ENCODE measurements at places on chromosomes 1 and 21.
A peak's percentile ranks its signal among the peaks of the same experiment; 100 is the strongest.

- no peak for DNase-seq
Measured at GRCh38 chr1:59714219-59714618, 100.5 kb upstream of the HOOK1 start.

DNA sequence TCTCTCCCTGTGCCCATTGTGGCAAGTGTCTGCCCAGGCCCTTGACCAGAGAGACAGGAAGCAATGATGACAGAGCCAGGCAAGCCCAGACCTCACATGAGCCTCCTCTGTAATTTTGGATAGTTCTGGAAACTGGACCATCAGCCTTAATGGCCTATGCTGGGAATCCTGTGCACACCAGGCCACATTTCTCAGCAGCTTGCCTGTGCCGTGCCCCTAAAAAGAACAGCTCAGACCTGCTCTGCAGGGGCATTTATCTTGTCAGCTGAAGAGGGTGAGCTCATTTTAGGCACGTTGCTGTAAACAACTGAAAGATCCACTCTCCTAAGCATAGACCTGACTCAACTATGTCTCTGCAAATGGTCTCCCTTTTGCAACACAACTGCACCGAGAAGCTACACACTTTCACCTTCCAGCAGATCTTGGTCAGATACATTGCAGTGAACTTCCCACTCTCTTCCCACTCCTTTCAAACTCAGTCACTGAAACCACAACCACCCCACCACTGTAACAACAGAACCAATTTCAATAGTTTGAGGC, 53.5 kb upstream of the BACH1 start:
- no peak for DNase-seq

- no peak for DNase-seq
Measured at GRCh38 chr1:41517062-41517438, 32.6 kb upstream of the EDN2 start.

- peak; percentile 40 for DNase-seq
Measured at GRCh38 chr1:16122916-16123315, 33.0 kb downstream of the EPHA2 start.

- DNase-seq: no peak
Measured at GRCh38 chr1:31577515-31578192, 1.3 kb downstream of the TINAGL1 start.

DNA sequence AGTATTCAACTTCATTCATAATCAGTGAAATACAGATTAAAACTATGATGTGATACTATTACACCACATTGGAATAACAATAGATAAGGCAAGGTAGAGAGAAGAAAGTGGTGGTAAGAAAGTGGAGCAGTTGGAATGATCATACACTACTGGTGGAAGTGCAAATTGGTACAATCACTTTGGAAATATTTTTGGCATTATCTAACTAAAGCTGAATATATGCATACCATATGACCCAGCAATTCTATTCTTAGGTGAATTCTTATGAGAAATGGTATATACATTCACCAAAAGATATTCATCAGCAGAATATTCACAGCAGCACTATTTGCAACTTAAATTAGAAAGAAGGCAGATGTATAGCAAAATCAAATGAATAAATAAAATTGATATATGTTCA, 21.4 kb upstream of the PTPRC start:
- no peak for DNase-seq

GRCh38 chr1:155064832-155065429, 1.4 kb downstream of the EFNA4 start:
- no peak for DNase-seq

- DNase-seq: no peak
Measured at GRCh38 chr1:203202431-203203245, 16.1 kb upstream of the CHI3L1 start.

DNA sequence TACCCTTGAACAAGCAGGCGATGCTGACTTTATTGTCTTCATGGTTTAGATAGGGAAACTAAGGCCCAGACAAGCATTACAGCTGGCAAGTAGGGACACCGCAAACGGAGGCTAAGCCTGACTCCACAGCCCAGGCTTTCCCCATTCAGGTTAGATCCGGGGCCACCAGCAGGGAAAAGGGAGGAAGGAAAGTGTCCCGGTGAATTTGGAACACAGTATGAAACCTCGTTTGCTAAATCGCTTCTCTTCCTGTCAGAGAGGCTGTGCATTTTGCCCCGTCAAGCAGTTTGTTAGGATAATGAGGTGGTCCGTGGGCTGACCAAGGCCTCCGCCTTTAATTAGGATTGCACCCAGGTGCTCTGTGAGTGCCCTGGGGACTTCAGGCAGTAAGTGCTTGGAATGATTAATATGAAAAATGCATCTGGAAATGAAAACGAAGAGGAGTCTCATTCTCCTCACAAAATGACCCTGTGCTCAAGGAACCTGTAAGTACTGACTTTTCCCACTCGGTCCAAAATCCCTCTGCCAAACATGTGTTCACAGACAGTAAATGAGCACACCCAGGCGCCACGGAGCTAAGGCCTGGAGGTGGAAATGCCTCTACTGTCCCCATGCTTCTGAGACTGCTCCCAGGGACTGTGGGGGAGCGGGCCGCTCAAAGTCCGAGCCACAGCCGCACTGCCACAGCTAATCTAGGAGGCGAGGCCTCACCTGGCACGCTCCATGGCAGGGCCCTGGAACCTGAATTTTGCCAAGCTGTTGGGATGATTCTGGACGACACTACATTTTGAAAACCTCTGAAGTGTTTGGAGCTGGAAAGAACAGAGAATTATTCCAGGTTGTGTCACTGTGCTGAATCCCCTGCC, 234.1 kb downstream of the SDCCAG8 start:
- no peak for DNase-seq

DNA sequence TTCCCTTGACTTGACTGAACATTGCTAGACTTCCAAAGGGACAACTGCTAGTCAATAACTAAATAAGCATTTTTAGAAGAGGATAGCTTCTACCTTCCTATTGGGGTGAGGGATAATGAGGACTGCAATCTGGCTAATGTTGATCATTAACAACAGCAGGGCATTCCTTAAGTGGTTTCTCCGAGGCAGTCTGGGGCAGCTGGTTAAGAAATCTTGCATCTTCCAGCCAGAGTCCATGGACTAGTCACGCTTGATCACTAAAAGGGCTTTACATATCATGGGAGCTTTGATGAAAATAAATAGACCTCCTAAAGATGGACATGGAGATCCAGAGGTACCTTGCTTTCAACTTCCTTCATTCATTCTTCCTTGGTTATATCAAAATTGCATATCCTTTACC, 329.4 kb upstream of the ESRRG start:
- DNase-seq: no peak

- no peak for DNase-seq
Measured at GRCh38 chr1:155319536-155319935, 1.2 kb upstream of the RUSC1 start.

- DNase-seq: peak; percentile 17
Measured at GRCh38 chr1:115089420-115090185, at the start of gene TSPAN2. TSPAN2 (minus strand) TSS chr1:115089503; CDS start chr1:115089432, 71 bp downstream.

DNA sequence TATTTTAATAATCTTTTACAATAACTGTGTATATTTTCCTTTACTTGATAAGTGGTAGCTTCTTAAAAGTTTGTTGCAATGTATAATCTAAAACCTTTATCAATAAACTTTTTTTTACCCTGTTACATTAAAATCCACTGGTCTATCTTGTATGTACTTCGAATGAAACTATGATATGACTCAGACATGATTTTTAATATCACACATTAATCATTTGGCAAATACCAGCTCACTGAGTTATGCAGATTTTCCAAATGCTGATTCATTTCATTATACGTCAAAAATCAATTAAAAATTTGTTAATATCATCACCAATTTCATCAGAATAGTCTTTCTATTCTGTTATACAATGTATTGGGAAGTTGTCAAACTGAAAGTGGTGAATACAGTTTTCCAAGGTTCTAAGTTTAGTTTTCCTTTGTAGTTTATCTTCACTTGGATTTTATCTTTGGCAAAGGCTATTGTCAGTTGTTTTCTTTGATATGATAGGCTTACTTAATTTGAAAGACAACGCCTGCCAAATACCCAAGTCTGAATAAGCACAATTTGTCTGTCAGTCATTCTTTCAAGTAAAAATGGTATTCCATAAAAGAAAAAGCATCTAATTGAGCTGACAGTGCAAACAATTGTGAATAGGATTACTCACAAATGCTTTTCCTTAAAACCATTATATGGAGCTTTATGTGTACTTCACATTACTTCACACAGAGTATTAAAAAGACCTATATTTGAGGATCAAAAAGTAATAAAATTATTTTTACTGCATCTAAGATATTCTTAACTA, 127.0 kb downstream of the NME7 start:
- no peak for DNase-seq

- DNase-seq: no peak
Measured at GRCh38 chr1:236122176-236122575, 20.2 kb upstream of the GPR137B start.

DNA sequence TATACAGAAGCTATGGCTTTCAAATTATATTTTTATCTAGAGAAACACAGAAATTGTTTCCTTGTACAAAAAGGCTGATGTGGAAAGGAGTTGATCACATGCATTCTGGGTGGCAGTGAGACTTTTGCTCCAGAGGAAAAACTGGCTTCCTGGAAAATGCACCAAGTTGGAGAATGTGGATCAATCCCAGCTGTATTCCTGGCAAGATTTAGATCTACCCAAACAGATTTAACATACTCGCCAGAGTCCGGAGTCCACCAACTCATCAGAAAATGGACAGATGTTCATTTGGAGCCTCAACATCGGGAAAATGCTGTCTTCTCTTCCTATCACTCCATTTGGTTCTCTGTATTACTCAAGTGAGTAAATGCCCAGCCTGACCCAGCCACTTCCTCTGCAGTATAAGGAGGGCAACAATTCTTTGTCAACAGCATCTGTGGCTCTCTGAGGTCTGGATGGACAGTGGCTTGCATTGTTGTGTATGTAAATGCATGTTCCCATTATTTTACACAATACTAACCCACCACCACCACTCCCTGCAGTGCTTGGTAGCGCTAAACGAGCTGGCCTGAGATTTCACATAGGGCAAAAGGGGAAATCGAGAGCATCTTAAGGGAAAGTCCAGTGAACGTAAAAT, 226.2 kb upstream of the IRF2BP2 start:
- DNase-seq: no peak

All from activated CD8-positive, alpha-beta memory T cell treated with anti-CD3 and anti-CD28 coated beads for 4 hours (primary cell).